Activated T-cell treated with anti-CD3 and anti-CD28 coated beads for 4 hours (primary cell): ENCODE measurements at places on chromosomes 12 and 14.

GRCh38 chr12:29516431-29516875 lies 19.0 kb upstream of the OVCH1 start:
- no peak for DNase-seq

DNA sequence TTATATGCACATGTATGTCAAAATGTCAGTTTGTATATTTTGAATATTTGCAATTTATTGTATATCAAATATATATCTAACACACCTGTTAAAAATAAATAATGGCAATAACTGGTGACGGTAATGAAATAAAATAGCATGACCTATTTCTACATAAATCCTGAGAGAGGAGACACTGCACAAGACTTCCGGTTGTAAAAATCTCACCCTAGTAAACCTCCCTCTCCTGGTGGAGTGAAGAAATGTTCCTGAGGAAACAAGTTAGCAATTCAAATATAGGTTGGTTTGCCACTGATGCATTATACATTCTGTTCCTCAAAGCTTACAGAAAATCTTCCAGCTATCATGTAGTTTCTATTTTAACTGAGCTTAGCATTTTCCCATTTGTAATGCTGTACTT lies 166.1 kb upstream of the SYT10 start:
- DNase-seq = no peak

- no peak for DNase-seq
Observed at GRCh38 chr14:68255693-68256178, 436.2 kb downstream of the RAD51B start.

DNA sequence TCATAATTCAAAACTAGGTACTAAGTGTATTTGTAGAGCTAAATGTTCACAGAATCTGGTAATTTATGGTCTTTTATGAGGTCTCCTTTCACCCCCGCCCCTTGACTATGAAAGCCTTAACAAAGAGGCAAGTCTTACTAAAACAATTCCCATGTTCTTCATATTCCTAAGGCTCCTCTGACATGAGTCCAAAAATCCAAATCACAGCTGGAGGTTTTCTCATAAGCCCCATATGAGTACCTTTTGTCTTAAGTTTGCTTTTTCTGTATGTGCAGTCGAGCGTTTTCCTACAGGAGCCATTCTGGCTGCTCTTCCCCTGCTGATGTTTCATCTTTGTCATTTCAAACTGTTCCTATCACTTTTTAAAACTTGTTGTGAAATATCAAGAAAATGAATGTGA lies 55.2 kb downstream of the SIX1 start:
- no peak for DNase-seq

- DNase-seq = no peak
Observed at GRCh38 chr12:95984682-95985081, 11.5 kb downstream of the HAL start.

GRCh38 chr12:66144791-66145754 lies 14.5 kb upstream of the LLPH start:
- no peak for DNase-seq

DNA sequence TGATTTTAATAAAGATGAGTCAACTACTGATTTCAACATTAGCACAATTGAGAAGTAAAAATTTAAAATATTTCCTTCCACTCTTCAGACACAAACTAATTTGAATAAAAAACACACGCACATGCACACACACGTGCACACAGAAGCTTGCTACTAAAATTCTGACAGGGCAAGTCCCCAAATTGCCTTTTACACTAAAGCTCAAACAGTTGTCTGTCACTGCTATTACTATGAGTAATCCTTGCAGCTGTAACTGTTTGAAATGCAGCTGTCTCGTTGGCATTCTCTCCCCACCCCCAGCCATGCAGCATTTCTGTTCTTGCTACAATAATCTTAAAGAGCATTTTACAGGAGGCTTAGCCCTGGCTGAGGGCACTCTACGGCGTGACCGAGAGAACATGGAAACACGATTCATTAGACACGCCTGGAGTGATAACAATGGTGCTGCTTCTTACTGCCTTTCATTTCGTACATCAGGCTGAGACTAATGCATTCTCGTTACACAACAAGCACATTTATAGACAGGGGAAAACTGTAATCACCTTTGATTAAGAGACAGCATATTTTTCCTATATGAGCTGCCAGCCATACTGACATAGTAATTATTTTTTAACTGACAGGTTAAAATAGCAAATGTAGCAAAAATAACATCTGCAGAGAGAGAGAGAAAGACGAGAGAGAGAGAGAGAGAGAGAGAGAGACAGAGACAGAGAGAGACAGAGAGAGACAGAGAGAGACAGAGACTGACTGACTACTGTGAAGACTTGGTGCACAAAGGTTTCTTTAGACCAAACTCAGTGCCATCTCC lies 153.8 kb downstream of the MED13L start:
- peak; percentile 10 for DNase-seq

DNA sequence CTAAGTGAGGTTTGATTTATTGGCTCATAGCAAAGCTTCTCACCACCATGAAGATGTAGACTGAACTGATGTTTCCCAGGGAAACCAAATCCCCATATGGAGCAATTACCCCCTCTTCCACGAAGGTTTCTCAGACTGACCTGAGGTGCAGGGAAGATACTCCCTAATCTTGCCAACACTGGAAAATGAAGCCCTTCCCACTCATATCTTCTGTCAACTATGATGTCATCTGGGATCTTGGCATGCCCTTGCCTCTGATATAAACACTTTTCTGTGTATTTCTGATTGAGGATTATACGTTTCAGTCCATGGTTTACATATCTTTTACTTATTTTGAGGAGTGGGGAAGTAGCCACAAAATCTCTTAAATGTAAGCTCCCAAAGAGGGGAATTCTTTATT lies 14.1 kb upstream of the CISTR start:
- no peak for DNase-seq

DNA sequence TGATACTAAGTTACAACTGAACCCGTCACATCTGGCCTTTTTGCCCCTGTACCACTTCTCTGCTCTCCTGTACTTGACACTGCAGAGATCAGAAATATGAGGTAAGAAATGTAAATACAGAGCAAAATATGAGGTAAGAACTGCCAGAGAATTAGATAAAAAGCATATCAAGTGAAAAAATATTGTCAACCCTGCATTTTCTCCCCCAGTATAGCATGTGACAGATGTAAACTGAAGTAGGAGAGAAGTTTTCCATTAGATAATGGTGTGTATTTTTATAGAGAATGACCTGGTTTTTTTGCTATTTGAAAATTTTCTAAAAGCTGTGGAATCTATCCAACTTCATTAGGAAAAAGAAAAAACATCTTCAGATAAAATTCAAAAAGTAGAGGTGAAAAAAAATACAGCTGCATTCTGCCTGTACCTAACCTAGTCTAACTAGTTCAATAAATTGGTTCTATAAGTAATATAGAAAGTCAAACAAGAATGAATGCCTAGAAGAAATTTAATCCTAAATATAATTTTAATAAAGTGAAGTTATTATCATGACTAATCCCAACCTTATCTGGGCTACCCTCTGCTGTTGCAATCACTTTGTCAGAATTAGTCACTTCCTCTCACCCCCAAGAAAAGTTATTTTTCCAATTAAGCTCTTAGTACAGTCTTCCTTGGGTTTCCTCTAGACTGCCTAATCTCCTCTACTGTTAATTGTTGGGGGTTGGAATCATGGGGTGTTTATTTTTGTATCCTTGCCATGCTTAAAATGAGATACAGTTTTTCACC lies 210.0 kb downstream of the RASSF9 start:
- no peak for DNase-seq

DNA sequence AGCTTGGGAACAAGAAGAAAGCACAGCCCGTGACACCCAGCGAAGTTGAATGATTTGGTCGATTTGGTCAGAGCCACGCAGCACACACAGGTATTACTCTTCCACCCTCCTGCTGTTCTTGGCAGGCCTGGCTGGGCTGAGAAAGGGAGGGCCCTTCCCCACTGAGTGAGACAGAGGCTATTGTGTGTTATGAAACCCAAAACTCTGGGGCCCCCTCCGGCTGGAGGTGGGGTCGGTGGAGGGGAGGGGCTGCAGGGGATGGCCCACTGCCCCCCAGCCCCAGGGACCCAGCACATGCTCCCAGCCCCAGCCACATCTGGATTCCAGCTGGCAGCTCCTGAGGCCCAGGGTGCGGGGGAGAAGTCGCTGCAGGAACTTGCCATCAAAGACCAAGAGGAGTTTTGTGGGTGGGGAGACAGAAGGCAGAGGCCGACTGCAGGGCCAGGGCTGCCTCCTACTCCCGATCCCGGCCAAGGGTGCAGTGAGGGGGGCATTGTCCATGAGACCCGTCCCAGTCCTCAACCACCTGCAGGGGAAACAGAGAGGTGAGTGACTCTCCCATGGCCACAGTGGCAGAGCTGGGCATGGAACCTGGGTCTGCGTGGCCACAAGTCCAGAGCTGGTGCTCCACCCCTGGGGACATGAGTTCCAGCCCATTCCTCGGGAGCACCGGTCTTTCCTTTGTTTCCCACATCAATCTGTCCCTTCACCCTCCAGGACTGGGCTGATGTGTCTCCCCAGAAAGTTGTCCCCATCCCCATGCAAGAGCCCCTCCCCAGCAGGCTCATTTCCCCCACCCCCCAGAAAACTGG lies 8.7 kb downstream of the TMEM119 start:
- no peak for DNase-seq

DNA sequence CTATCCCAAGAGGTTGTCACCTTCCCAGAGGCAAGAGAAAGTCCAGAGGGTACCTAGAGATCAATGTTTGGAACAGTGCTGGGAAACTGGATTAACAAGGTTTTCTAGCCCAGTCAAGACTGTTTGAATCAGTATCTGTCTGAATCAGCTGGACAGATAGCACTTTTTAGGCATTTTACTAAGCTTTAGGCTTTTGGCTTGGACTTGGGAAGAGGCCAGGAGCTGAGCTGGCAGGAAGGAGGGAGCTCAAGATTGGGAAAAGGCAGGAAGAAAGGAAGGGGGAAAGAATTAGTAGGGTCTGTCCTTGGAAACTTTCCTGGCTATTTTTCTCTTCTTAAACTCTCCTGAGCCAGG lies 8.3 kb downstream of the IKZF4 start:
- no peak for DNase-seq

- no peak for DNase-seq
Observed at GRCh38 chr14:30162066-30162465, 234.4 kb upstream of the PRKD1 start.

DNA sequence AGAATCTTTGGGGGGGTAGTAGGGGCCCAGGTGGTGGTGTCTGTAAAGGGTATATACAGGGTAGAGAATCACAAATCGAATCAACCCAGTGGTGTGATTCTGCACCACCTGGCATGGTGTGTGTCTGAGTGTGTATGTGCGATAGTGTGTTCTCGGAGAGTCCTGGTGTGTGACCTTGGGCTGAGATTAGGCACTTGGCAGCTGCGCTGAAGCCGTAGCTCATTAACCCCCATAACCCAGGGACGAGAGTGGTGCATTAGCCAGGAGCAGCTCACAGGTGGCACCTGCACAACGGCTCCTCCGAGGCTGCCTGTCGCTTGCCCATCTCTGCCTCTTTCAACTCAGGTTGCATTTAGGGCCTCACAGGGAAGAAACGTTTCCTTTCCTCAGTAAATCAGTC lies 15.6 kb upstream of the TESC start:
- DNase-seq = no peak

- peak; percentile 36 for DNase-seq
Observed at GRCh38 chr14:49861699-49862088, 9.1 kb upstream of the NEMF start.

GRCh38 chr12:3243376-3244084 lies 166.4 kb downstream of the TSPAN9 start:
- DNase-seq = no peak

DNA sequence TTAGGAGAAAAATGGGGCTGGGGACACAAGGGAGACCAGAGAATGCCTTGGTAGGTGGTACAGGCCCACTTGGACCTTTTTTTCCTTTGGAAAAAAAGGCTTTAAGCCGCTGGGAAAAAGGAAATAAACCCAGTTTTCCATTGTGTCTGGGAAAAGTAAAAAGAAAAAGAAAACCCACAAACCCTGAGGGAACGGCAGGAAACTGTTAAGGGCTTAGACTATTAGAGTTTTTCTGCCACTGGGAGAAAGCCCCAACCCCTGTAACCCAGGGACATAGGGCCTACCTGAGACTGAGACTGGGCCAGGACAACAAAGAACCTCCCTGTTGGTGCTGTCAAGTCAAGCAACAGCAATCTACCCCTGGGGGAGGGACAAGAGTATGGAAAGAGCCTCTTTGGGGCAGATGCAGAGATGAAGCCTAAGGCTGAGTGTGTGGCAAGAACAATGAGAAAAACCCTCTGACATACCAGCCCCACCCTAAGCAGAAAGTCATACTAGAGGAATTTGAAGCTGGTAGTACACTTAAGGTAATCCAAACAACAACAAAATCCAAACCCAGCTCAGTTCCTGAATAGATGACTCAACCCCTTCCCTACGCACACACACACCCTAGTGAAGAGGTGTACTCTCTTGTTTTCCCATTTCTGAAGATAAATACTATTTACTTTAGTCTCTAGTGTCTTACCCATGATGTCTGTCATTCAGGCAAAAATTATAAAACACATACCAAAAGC lies 22.8 kb downstream of the ATF1 start:
- no peak for DNase-seq

DNA sequence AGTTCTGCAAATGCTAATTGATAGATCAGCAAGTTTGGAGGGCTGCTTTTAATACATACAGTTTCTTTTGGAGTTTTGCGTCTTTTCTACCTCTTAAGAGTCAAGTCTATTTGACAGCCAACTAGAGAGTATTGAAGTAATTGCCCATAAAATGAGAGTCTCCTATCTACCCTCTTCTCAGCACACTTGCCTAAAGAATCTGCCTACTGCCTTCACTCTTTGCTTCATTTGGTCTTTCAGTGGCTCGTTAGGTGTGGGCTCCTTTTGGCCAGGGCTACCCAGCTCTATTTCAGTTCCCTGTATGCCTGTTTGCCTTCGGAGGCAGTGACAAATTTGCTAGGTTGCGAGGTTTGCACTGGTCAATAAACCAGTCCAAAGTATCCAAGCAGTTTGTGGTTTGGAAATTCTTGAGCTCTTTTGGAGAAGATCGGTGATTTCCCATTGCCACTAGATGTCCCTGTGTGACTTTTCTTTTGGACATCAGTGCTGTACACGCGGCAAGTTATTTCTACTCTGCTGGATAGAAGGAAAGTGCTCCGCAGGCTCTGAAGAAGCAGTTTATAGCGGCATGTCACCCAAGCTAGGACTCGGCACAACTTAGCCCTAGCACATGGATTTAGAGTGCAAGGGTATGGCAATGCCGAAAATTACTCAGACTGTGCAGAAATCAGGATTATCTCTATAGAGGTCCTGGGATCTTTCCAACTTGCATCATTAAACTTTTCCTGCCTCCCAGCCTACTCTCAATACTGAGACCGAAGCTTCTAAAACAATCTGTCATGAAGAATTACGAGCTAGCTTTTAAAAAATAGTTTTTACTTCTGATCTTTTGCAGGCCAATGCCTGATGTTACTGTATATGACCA lies 38.6 kb downstream of the MGST1 start:
- no peak for DNase-seq
